ENCODE measurements at places on chromosomes 7 and 10.

DNA sequence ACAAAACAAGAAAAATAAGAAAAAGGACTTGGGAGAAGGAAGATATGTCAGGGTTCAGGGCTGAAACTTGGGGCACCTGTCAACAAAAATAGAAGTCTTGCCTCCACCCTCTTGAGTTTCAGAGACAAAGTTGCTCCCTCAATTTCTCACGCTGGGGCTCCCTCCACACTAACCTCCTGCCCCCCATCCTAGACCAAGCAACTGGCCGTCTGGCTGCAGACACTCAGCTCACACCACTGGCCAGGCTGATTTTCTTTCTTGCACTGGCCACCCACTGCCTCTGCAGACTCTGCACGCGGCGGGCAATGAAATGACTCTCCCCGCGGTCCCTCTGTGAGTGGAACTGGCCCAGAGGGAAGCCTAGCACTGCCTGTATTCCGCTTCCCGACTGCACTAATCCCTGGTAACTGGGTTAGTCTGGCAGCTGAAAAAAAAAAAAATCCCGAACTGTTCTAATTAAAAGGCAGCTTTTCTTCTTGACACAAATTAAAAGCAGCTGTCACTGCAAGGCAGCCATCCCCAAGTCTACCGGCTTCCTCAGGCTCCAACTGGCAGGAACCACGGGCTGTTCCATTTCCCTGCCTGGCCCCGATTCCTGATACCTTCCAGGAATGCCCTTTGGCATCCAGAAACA is 83.5 kb downstream of the SPDYE5 start:
- DNase-seq = no peak

DNA sequence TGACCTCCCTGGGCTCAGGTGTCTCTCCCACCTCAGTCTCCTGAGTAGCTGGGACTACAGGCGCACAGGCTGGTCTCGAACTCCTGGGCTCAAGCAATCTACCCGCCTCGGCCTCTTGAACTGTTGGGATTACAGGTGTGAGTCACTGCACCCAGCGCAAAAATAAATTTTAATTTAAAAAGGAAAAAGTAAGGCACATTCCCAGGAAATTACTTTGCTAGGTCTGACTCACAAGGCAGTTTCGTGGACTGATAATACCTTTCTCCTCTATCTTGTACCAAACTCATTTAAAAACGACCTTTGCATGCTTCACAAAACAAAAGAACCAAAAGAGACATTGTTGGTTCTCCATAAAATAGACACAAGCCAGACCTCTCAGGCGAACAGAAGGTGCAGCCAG is 29.7 kb downstream of the PARP12 start:
- DNase-seq = no peak

DNA sequence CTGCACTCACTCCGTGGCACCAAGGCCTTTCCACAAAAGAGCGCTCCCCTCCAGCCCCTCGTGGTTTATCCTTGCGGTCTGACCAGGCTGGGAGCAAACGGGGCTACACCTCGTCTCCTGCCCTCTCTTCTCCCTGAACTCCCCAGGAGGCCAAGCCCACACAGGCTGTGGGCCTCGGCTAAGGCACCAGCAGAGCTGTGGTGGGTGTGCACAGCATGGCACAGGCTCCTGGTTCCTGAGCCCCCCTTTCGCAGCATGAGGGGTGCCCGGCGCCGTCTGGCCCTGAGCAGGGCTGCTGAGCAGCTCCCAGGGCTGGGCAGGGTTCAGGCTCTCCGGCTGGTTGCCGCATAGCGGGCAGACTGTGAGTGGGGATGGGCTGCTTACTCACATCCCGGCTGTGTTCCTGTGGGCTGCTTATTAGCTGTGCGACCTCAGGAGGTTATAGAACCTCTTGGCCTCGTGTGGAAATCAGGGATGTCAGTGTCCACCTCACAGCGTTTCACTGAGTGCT is 90.4 kb downstream of the ZMIZ1 start:
- peak; percentile 77 for DNase-seq

DNA sequence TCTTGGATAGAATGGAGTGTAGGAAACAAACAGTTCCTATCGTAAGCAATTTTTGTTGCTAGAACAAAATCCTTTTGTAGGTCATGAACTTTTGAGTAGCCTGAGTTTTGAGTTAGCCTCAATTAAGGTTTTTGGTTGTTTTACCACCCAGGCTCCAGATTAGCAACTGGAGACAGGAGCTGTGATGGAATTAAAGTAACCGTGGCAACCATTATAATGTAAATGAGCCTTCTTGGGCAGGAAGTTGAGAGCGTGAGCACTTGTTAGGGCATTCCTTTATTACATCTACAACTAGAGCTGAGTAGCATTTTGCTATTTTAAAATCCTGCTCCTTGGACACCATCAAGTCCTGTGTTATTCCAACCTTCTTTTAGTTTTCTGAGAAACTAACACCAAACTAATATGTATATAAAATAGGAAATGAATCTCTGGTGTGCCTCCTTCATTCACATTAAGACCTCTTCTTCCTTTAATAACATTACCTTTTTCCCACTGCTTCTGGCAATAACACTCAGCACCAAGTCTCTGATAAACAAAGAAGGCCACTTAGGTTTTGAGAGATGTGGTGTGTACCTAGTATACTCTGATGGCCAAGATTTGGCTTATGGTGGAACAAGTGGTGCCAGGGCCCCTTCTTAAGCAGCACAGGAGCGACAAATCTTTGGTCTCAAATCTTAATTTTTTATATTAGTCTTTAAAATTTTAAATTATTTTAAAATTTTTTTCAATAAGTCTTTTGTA is 34.0 kb downstream of the AHCYL2 start:
- no peak for DNase-seq

- DNase-seq = no peak
These were observed 102.1 kb downstream of the RTKN2 start for GRCh38 chr10:62166331-62167131.

GRCh38 chr7:115676080-115676479 is 354.5 kb downstream of the TFEC start:
- DNase-seq = peak; percentile 85

DNA sequence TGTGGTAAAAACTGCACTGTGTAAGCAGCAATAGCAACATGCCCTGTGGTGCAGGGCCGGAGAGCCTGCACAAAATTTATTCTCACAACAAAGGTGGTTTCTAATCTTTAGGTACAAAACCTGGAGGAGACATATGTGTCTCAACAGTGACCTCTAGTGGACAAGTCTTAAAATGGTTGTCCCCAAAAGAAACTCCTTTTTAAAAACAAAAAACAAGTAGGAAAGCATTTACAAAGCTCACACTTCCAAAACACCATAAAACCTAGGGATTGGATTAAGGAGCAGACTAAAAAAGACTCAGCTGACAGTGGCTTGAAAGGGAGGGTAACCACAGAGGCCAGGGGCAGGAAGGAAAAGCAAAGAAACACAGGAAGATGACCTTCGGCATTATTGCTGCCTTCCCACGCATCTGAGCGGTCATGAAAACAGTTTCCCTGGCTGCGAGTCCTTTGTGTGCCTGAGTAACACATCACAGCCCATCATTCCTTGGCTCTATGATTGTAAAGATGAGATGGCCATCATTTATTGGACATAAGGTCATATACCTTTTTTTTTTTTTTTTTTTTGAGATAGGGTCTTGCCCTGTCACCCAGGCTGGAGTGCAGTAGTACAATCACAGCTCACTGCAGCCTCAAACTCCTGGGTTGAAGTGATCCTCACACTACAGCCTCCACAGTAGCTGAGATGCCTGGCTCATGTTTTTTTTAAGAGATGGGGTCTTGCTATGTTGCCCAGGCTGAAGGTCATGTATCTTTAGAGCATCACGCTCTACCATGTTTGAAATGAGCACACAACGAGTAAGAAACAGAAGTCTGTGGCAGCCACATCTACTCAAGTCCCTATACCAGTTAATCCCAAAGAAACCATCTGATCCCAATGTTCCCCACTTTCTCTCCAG is 39.5 kb downstream of the RSU1 start:
- DNase-seq = peak; percentile 42

- DNase-seq = no peak
These were observed 487.7 kb upstream of the AUTS2 start for GRCh38 chr7:69110450-69111050.

GRCh38 chr7:69465262-69465661 is 133.0 kb upstream of the AUTS2 start:
- no peak for DNase-seq

DNA sequence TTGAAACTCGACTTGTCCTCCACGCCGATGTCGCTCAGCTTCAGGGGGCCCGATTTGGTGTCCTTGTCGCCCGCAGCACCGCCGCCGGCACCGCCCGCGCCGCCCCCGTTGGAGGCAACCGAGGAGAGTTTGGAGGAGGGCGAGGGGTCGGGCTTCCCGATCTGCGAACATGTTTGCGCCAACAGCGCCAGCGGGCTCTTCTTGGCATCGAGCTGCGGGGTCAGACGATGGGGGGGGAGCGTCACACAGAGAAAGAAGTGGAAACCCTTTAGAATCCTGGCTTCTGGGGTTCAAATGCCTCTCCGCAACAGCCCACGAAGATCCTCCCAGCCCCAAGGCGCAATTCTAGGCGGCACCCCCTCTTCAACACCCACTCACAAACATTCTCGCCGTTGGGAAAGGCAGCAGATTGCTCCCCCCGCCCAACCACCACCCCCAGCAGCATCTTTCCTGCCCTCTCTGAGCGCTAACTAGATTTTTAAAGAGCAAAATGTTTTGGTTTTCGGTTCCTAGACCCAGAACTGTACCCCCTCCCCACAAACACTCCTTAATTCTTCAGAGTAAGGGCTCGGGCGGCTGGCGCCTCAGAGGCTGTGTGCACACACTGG is 1.3 kb downstream of the ZNF503 start:
- DNase-seq = peak; percentile 44

Measured in ACHN (cell line).